Urothelium cell line (cell line): ENCODE measurements at places on chromosomes 11 and 22.

DNA sequence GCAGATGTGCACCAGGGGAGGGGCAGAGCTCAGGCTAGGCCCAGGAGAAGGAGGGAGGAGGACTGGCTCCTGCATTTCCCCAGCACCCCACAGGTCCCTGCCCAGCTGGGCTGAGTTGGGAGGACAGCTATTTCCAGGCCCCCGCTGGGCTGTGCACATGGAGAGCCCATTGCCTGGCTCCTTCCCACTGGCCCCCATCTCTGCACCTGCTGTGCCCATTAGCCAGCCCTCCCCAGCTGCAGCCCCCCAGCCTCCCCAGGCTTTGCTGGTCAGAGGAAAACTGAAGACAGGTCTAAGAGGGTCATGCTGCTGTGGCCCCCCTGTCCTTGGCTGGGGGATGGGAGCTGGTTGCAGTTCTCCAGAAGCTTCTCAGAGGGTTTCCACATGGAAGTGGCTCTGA, 81.8 kb upstream of the SHANK2 start:
- no peak for DNase-seq

DNA sequence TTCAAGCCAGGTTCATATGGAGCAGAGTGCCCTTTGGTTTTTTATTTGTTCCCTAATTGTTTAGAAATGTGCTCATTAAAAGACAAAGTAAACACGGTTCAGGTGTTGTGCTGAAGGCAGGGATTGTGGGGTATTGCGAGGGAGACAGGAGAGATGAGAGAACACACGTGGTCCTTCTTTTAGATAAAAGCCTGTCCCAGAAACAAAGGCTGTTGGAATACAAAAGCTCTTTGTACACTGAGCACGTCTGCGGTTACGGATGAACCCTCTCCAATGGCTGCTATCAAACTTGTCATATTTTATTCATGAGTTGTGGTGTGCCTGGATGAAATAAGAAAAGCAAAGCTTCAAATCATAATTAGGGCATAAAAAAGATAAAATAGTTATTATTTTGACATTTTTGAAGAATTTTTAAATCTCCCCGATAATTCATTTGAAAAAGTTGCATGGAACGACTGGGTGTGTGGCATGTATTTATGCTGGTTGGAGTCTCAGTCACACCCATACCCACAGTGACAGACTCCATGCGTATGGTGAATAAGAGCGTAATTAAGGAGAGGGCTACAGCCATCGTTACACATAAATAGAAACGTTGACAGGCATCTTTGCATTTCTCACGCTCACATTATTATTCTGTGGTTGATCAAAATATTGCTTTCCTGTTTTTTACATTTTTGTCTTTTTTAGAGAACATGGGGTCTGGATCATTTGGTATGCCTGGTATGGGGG, 92.9 kb downstream of the NELL1 start:
- DNase-seq = peak; percentile 56

GRCh38 chr11:10941871-10942270, 84.0 kb upstream of the ZBED5 start:
- no peak for DNase-seq

GRCh38 chr11:45423036-45423435, 136.9 kb upstream of the SYT13 start:
- DNase-seq = no peak

GRCh38 chr22:46054091-46055073, 77.4 kb upstream of the WNT7B start:
- DNase-seq = peak; percentile 79

DNA sequence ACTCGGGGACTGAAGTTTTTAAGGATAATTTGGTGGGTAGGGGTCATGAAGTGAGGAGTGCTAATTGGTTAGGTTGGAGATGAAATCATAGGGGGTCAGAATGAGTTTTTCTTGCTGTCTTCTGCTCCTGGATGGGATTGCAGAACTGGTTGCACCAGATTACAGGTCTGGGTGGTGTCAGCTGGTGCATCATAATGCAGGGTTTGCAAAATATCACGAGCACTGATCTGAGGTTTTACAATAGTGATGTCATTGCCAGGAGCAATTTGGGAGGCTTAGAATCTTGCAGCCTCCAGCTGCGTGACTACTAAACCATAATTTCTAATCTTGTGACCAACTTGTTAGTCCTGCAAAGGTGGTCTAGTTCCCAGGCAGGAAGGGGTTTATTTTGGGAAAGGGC, 46.4 kb upstream of the CALCB start:
- DNase-seq = no peak

- no peak for DNase-seq
Observed at GRCh38 chr11:12160680-12161079, 50.3 kb downstream of the MICAL2 start.

DNA sequence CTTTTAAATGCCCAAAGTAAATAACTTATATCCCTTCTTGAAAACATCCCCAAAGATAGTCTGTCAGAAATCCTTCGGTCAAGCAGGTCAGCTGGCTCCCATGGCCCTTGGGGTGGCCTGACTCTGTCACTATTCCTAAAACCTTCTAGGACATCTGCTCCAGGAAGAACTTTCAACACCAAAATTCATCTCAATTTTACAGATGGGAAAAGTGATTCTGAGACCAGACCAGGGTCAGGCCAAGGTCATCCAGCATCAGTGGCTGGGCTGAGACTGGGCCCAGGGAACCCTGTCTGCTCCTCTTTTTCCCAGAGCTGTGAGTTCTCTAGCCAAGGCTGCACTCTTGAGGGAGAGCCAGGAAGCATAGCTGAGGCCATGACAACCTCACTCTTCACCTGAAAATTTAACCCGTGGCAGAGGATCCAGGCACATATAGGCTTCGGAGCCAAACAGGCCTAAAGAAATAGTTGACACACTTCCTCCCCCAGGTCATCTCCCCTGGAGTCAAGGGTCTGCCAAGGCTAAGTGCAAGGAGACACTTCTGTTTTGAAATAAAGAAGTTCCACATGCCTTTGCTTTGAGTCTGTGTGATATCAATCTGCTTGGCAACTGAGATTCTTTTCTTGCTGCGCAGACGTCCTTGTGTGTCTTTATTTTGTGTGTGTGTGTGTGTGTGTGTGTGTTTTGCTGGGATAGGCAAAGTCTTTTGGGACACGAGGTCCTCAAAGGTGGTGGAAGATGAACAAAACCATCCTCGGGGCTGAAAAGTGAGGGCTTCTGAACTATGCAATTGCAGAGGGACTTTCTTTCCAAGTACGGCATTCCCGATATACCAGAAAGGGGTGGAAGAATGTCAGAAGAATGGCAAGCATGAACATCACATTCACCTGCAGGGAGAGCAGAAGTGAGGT, 16.8 kb upstream of the PRG2 start:
- DNase-seq = no peak

GRCh38 chr11:71421392-71421950, 26.7 kb downstream of the DHCR7 start:
- no peak for DNase-seq

- no peak for DNase-seq
Observed at GRCh38 chr11:89203814-89204213, 26.1 kb downstream of the TYR start.

- DNase-seq = no peak
Observed at GRCh38 chr11:73957654-73958361, 7.0 kb downstream of the DNAJB13 start.

DNA sequence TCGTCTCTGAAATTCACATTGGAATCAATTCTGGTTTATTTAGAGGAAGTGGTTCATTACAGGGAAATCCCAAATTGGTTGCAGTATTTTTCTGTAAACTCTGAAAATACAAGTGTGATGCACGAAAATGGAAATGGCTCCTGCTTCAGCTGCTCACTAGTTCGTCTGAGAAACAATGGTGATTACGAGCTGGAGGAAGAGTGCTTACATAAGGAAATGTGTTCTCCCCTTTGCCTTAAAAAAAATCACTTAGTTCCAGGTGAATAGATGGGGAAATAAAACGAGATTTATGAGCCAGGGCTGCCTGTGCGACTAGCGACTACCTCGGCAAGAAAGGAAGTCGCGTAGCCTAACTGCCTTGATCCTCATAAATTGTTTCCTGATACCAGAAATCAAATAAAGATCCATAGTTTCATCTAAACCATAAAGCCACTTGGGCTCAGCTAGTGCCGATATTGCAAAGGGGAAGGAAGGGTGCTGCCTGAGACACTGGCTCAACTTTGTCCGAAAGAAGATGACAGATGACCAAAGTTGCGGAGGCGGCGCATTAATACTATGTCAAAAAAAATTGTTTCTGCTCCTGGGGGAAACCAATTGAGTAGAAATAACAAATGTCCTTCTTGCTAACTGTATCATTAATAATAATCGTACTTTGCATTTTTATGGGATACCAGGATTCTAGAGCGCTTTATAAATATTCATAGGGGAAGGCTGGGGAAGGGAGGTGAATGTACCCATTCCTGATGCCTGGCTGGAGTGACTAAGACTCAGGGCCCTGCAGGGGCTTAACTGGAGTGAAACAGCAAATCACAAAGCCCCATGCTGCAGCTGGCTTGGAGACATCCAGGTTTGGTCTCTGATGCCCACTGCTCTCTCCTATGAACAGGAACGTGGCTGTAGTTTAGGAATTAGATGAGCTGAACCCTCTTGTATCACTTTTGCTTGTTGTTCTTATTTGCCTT, 185.7 kb downstream of the BLID start:
- no peak for DNase-seq

DNA sequence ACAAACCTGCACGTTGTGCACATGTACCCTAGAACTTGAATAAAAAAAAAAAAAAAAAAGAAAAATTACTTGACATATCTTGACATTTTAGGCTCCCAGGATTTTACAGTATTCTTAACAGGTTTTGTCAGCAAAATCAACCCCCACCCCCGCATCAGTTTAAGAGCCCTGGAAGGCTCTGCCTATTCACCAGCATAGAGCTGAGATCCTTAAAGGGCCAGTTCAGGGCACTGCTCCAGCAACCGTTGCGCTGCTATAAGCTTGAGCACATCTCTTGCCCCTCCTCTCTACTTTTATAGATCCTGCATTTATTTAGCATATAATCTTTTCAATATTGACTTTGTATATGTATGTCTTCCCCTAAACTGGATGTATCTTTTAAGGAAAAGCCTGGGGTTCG, 697 bp upstream of the PAFAH1B2 start:
- DNase-seq = peak; percentile 40

DNA sequence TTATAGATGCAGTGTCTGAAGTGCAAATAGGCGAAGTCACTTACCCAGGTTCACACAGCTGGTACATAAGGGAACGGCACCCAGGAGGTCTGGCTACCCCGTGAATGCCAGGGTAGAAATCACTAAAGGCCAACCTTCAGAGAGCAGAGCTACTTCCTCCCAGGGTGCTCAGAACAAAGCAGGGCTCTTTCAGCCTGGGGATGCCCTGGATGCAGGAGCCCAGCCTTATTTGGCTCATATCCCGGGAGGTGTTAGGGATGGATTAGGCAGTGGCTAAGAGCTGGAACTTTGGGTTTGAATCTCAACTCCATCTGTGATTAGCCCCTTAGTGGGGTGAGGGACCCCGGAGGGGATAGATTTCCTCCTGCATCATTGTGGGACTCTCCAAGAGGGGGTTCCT, 33.1 kb upstream of the ASPHD2 start:
- DNase-seq = no peak

- peak; percentile 61 for DNase-seq
Observed at GRCh38 chr11:120128392-120129119, 9.4 kb downstream of the TRIM29 start.

GRCh38 chr11:44766112-44766971, 39.6 kb downstream of the TSPAN18 start:
- peak; percentile 31 for DNase-seq

DNA sequence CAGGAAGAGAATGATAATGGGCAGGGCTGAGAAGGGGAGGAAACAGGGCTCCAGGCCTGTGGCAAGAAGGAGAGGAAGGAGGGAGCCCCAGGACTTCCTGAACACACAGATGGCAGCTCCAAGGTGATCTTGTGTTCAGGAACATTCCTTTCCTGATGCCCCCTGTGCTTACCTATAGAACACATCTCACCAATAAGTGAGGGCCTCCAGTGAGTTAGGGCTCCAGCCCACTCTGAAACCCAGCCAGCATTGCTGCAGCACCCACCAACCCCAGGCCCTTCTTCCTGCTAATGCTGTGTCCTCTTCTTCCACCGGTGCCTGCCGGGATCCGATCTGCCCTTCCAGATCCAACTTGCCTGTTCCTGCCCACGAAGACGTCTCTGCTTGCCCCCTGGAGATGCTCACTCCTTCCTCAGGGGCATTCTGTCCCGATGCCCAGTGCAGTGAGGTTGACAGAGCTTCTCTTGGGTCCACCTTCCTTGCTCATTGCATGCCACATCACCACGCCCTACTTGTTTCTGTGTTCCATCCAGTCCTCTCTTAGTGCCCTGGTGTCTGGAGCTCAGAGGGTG, 17.4 kb downstream of the ANKK1 start:
- DNase-seq = no peak

GRCh38 chr11:46347637-46348311, 511 bp downstream of the DGKZ start:
- no peak for DNase-seq

DNA sequence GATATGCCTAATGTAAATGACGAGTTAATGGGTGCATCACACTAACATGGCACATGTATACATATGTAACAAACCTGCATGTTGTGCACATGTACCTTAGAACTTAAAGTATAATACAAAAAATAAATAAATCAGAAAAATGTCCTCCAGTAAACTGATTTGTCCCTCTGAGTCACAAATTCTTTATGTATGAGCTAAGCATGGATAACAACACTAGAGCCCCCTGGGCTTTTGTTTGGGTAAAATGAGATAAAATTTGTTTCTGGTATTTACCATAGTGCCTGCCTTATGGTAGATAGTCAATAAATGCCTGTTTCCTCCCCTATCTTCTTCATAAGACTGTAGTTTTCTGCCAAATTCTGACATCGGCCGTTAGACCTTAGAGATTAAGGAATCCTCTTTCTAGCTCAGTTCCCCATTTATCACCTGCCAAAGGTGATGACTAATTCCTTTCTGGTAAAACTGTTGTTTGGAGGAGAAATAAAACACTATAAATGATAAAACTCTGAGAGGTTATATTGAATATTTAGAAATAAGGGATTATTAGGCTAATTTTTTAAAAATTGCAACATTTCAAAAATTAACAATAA, 43.6 kb upstream of the LUZP2 start:
- peak; percentile 2 for DNase-seq

GRCh38 chr11:99501655-99502054, 480.9 kb downstream of the CNTN5 start:
- DNase-seq = no peak

- DNase-seq = peak; percentile 42
Observed at GRCh38 chr22:39997939-39998726, 3.4 kb downstream of the FAM83F start.

DNA sequence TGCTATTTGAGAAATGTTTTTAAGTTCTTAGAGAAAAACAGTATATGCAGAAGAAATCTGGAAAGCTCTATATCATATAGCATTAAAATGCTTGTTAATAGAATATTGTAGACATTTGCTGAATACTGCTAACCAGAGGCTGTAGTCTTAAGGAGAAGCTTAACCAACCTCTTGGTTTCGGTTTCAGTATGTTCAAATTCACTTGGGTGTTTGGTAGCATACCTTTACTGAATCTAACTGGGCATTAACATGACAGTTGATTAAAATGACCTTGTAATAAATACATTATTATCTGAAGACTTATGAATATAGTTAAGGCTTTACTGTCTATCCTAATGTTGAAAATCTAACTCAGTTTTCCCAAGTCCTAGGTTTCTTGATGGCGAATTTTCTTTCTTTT, 5.4 kb downstream of the PCF11 start:
- no peak for DNase-seq
